ENCODE measurements at places on chromosomes 3 and 15. TPM values are rescaled to one million over a fixed set of nuclear protein-coding genes. Genes with fewer than 3 reads are reported as not detected.

The DNAH12 gene
- total RNA-seq, result 0.05 TPM

The TMCC1 gene
- 15.9 TPM for total RNA-seq

The HAPLN3 gene
- 75.7 TPM for total RNA-seq

The CLDN16 gene
- total RNA-seq, result not detected

The ACAN gene
- total RNA-seq, result not detected

The EPHB1 gene
- 1.1 TPM for total RNA-seq

The RASGRP1 gene
- 161 TPM for total RNA-seq

The FSIP1 gene
- 1.0 TPM for total RNA-seq

The SEMA7A gene
- total RNA-seq, result 16.9 TPM

The CD80 gene
- total RNA-seq, result 19.1 TPM

The MCF2L2 gene
- total RNA-seq, result 7.5 TPM

The XYLB gene
- total RNA-seq, result 6.1 TPM

The GOLGA8T gene
- total RNA-seq, result 0.94 TPM

The XCR1 gene
- total RNA-seq, result not detected

The ROBO1 gene
- total RNA-seq, result 3.0 TPM

The LARP6 gene
- total RNA-seq, result not detected

The SOX14 gene
- not detected for total RNA-seq

Measured in activated CD8-positive, alpha-beta T cell treated with anti-CD3 and anti-CD28 coated beads, Interleukin-2, amount 10 ng/mL, durations not matched to agents 7 days and 5 days (primary cell).